LNCaP clone FGC (cell line): ENCODE measurements at places on chromosomes 16 and 17.

- no peak for DNase-seq
Observed at GRCh38 chr17:36877771-36878170, 59.5 kb upstream of the LHX1 start.

DNA sequence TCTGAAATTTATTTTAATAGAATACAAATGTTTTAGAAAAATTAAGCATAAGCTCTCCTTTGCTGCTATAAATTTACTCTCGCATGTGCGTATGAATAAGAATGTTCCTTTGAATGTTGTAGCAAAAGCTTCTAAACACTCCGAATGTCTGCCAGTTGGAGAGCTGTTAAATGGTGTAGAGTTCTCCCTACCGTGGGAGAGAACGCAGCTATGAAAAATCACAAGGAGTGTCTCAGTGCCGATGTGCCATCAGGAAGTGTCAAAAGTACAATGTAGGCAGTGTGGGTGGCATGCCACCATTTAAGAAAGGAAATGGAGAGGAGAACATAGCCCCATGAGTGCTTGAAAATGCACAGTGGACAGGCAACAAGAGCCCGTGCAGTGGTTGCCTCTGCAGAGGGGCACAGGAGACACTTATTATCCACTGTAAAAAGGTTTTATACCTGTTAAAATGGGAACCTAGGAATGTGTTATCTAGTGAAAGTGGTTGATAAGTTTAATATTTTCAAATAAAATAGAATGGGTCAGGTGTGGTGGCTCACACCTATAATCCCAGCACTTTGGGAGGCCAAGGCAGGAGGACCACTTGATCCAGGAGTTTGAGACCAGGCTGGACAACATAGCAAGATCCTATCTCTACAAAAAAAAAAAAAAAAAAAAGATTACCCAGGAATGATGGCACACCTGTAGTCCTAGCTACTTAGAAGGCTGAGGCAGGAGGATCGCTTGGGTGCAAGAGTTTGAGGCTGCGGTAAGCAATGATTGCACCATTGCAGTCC is 144.0 kb downstream of the SOCS1 start:
- no peak for DNase-seq

DNA sequence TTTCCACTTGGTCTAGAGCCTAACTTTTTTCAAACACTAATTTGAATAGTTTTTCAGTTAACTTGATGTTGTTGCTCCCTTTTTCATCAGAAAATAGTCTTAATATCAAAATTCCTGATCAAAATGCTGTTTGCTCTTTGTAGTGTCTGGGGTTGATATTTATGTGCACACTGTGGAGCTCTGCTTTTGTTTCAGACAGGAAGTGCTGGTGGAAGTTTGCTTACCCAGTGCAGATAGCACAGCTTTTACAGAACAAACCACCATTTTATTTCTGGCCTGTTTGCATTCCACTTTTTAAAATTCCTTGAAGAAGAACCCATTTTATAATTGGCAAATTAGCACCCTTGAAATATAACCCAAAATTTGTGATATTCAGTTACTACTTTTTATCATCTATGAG is 125.4 kb downstream of the MRTFB start:
- DNase-seq = no peak

DNA sequence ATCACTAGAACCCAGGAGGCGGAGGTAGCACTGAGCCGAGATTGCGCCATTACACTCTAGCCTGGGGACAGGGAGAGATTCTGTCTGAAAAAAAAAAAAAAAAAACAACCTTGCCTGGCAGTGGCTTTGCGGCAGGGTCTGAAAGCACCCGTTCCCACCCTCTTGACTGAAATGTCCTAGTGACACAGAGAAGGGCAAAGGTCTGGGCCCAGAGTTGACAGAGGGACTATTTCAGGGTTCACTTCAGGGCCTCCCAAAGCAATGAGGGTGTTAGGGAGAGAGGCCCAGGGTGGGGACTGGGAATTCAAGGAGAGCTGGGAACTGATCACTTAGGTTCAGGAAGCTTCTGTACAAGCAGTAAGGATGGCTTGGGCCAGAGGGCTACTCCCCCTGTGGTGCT is 13.8 kb upstream of the CDRT15L2 start:
- DNase-seq = no peak

DNA sequence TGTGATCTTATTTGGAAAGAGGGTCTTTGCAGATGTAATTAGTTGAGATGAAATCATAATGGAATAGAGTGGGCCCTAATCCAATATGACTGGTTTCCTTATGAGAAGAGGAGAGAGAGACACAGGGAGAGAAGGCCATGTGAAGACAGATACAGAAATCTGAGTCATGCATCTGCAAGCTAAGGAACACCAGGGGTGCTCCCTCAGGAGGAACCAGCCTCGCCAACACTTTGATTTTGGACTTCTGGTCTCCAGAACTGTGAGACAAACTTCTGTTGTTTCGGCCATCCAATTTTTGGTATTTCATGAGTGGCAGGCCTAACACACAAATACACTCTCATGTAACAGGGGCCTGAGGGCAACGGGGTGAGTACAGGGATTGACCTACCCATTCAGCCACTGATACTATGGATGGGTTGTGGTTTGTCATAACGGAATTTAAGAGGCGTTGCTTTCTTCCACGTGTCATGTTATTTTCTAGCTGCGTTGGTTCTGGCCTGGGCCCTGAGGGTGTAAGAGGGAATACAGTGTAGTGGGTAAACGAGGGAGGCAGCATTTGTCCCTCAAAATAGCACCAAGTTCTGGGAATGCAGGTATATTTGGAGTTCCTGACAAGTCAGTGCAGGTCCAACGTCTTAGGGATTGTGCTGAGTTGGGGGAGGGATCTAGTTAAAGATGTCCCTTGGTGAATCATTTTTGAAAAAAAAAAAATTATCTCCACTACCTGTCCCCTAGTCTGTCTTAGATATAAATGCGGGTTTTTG is 17.7 kb downstream of the PLCG2 start:
- no peak for DNase-seq
